Effector memory CD4-positive, alpha-beta T cell (primary cell): ENCODE measurements at places on chromosomes 11 and 22.
A peak's percentile ranks its signal among the peaks of the same experiment; 100 is the strongest.

- no peak for DNase-seq
Measured at GRCh38 chr11:44814881-44815592, 88.3 kb downstream of the TSPAN18 start.

GRCh38 chr11:100799445-100799844, 112.4 kb downstream of the ARHGAP42 start:
- no peak for DNase-seq

DNA sequence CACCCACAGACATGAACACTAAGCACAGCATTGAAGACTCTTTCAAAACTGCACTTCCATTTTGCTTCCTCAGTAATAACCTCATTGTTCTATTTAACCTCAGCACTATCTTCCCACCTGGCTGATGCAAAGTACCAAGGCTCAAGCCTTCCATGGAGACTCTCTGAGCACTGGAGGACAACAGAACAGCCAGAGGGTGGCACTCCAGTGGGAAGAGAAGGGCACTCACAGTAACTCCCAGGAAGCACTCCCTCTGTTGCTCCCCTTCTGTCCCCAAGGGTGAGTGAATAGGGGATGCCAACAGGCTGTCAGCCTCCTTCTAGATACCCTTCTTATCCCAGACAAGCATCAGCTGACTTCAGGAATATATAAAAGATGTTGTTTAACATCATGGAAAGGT, 3.5 kb downstream of the ME3 start:
- no peak for DNase-seq

GRCh38 chr11:73152086-73152853, 10.2 kb upstream of the FCHSD2 start:
- DNase-seq: no peak

- no peak for DNase-seq
Measured at GRCh38 chr22:24170188-24170587, 11.1 kb upstream of the SUSD2 start.

GRCh38 chr22:17874231-17874905, 100.1 kb upstream of the BID start:
- no peak for DNase-seq

DNA sequence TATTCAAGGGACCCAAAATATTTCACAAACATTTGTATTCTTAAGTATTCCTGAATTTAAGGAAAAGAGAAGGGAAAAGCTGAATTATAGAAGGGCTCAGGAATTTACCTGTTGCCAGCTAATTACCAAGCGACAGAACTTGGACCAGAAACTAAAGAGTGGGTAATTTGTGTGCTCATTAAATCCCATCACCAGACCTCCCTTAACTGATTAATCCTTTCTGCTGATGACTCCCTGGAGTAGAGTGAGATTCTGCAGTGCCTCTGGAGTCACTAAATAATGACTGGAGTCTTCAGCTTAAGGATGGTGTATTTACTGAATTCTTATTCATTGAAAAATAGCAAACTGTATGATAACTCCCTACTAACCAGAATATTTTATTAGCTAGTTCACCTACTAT, 74.0 kb upstream of the RAB1B start:
- no peak for DNase-seq

DNA sequence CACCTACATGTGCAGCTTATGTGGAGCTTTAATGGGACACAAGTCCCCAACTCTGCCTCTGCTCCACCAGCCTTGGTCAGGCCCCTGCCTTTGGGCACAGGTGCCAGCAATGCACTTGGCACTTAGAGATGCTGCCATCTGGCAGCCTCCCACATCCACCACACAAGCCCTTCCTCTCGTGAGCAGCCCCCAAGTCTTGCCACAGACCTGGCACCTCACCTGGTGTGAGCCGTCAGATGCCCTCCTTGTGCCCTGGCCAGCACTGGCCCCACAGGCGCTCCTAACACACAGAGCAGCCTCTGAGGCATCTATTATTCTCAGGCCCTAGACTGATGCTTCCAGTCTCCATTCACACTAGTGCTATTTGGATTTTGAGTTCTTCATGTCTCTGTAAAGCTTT, 24.5 kb upstream of the SERPIND1 start:
- no peak for DNase-seq

- no peak for DNase-seq
Measured at GRCh38 chr22:30310881-30311771, 15.6 kb downstream of the TBC1D10A start.

DNA sequence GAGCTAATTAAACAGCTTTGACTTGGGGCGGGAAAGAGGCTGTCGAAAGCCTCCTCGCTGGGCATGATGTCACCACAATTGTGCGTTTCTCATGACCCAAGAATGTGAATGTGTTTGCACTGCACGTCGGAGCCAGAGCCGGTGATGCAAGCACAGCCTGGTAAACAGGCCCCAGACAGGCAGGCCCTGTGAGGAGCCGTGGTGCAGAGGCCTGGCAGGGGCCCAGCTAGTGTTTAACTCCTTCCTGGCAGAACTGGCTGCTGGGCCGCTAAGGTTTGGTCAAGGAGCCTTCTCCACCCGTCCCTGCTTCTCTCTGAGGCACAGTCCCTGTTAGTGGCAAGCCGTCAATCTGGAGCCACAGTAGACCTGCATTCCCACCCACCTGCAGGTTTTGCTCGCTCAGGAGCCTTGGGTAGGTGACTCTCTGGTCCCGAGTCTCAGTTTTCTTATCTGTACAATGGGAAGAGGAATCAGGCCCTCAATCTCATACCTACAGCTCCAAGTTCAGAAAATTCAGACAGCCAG, 25.4 kb upstream of the SMTN start:
- no peak for DNase-seq

- DNase-seq: no peak
Measured at GRCh38 chr11:57324154-57324885, 432 bp downstream of the TNKS1BP1 start.

GRCh38 chr11:11243590-11244469, 109.2 kb downstream of the CSNK2A3 start:
- peak; percentile 36 for DNase-seq

GRCh38 chr11:116701876-116702275, 70.9 kb downstream of the BUD13 start:
- DNase-seq: no peak

DNA sequence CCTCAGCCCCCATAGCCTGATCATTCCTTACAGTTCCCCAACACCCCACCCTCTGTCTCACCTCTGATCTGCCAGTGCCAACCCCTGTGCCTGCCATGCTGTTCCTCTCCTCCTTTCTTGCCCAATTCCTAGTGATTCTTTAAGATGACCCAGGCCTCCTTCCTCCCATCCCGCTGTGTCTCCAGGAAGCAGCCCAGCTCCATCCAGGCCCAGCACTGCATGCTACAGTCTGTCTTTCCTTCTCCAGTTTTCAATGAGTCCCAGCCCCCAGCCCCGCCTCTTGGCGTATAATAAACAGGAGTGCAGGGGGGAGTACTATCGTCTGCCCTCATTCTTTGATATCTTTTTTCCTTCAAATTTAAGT, 12.3 kb downstream of the LTBP3 start:
- DNase-seq: no peak

- no peak for DNase-seq
Measured at GRCh38 chr11:61482513-61482912, 26.0 kb upstream of the LRRC10B start.

DNA sequence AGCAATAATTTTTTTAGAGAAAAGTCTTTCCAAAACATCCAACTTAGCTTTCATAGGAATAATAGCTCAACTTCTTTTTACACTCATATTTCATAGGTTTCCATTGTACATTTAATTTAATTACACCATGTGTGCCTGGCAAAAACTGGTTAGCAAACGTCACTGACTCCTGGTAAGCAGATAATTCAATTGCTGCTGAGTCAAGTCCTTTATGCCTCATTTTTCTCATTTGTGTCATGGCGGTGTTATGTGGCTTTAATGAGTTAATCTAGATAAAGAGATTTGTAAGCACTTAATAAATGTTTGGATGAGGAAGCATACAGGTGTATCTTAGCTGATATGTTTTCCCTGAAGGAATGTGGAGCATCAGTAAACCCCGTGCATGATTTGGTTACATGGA, 41.2 kb upstream of the PAK1 start:
- no peak for DNase-seq

- no peak for DNase-seq
Measured at GRCh38 chr11:6468712-6469495, 4.8 kb downstream of the TRIM3 start.

DNA sequence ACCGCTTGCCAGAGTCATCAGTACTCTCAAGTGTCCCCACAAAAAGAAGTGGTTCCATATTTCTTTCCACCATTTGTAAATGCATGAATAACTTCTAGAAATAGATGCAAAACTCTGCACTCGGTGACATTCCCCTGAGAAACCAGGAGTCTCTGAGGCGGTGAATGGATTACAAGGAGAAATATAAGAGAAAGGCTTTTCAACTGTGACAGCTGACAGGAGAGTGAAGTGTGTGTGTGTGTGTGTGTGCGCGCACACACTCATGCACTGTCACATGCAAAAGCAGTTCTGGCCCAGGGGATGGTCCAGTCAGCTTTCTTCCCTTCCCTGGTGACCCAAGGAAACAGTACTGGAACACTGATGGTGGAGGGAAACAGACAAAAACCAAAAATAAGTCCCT, 710.0 kb downstream of the OPCML start:
- DNase-seq: no peak

DNA sequence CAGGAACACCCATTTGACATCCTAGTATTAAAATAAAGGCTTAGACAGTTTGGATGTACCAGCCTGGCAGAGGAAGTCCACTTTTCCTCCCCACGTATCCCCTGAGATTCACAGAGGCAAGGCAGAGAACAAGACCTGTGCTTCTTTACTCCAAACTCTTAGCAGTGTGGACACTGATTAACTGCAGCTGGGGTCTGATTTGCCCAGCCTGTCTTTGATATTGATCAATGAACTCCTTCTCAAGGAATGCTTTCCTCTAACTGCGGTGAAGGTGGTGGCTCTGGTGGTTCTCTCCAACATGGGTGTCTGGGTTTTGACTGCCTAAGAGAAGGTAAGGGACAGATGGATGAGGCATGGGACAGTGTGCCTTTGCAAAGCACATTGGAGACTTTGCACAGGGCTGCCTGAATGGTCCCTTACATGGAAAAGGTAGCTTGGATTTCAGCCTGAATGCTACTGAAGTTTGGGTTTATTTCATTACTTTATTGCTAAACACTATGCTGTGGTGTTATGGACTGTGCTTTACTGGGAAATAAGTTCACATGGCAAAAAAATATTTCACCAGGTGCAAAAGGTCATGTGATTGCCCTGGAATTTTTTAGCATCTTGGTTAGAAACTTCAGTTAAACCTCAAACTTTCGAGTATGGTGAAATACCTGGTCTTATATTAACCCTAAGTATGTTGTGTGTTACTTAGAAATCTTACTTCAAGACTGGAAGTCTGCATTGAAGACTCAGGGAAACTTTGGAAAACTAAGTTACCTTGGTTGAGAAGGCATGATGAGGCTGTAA, 1.8 kb downstream of the GAS2 start:
- DNase-seq: no peak

DNA sequence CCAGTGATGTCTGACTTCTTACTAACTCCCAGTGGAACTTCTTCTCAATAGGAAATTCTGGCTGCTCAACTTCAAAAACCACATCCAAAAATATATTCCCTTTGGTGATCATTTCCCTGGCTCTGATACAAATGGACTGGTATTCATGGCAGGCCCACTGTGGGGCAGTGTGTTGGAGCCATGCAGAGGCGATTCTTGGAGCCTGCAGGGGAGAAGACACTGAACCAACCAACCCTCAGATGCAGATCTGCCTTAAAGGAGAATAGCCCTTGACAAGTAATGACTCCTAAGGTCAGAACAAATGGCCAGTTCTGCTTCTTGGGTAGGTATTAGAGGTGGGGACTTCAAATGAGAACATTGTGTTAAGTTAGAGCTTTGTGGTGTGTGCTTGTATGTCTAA, 12.2 kb downstream of the OR4D9 start:
- DNase-seq: no peak

- no peak for DNase-seq
Measured at GRCh38 chr11:13009921-13010748, 1.0 kb downstream of the RASSF10 start.

GRCh38 chr22:50146439-50147238, 23.9 kb upstream of the PANX2 start:
- no peak for DNase-seq

DNA sequence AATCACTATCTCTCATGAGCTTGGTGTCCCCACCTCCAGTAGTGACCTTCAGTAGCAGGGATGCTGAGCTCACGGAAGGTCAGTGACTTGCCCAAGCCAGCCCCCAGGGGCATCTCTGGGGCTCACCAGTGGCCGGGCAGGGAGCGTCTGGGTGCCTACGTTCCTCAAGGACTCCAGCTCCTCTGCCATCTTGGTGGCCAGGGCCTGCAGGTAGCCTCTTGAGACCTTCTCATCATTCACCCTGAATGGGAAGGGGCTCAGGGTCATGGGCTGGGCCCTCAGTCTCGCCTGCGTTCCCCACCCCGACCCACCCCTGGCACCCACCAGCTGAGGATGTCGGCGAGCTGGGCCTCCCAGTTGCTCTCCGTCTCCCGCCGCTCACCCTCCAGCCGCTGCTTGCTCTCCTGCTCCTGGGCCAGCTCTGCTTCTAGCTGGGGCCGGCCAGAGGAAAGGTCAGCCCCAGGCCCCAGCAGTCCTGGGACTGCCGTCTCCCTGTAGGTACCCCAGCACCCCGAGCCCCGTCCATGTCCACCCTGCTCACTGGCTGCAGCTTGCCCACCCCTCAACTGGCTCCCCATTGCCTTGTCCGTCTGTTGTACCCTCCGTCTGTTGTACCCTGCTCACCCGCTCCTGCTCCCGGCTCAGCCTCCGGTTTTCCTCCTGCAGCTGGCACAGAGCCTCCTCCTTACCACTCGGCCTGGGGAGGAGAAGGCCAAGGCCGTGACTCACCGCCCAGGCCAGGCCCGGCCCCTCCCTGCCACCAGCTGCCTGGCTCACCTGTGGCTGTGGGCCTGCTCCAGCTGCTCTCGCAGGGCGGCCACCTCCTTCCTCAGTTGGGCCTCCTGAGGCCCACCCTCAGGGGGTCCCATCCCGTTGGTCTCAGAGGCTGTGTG, 9.5 kb downstream of the CDC42BPG start:
- no peak for DNase-seq

DNA sequence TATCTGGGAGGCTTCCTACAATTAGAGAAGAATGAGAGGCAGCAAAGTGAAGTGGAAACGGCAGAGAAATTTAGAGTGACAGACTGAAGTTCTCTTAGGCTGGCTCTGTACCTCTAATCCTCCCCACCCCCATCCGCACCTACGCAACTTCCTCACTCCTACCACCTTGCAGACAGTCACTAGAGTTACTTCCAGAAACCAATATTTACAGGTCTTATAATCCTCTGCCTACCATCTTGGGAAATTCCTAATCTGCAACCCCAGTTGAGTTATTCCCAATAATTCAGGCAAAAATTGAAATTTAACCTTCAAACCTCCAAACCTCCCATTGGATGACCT, 71.7 kb downstream of the PAK1 start:
- no peak for DNase-seq

DNA sequence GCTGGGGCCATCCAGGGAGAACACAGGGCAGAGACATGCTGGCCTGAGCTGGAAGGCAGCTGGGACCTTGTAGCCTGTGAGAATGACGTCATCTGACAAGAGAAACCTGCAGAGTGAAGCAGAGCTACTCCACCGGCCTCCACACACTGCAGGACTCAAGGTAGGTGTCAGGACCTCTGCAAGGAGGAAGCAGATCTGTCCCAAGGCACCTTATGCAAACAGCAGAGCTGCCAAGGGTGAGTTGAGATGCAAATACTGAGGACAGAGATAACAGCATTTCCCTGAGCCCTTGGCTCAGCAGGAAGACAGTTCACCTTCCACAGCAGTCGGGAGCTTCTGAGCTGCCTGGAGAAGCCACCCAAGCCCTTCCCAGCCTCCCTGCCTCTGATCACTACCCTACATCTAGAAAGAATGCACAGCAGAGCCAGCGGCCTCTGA, 51.9 kb upstream of the IGSF9B start:
- no peak for DNase-seq

GRCh38 chr22:27295040-27295439, 506.5 kb downstream of the MN1 start:
- DNase-seq: no peak

- no peak for DNase-seq
Measured at GRCh38 chr22:37326726-37327125, 44.4 kb downstream of the CYTH4 start.
